GM13977 (cell line): ENCODE measurements at places on chromosomes 11 and 22.

GRCh38 chr22:45866126-45866645 lies 110.8 kb downstream of the WNT7B start:
- DNase-seq: no peak

- no peak for DNase-seq
Observed at GRCh38 chr11:57379732-57380131, 1.2 kb downstream of the PRG3 start.

GRCh38 chr11:535210-535518 lies 212 bp downstream of the HRAS start:
- no peak for DNase-seq

- DNase-seq: no peak
Observed at GRCh38 chr22:37281646-37282384, 493 bp upstream of the CYTH4 start.

DNA sequence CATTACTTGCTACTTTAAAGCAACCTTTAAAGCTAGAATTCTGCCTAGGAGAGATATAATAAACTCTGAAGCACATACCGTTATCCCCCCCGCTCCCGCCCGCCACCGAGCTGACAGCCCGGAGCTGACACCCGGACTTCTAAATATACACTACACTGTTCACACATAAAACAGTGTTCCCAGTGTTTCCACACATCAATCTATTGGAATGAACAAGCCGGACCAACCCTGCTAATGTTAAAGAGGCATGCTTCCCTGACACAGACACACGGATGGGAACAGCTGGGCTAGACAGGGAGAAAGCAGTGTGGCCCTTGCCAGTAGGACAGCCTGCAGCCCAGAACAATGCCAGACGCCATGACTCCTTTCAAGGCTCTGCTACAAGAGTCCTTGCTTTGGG lies 108.4 kb upstream of the CSNK2A3 start:
- no peak for DNase-seq

DNA sequence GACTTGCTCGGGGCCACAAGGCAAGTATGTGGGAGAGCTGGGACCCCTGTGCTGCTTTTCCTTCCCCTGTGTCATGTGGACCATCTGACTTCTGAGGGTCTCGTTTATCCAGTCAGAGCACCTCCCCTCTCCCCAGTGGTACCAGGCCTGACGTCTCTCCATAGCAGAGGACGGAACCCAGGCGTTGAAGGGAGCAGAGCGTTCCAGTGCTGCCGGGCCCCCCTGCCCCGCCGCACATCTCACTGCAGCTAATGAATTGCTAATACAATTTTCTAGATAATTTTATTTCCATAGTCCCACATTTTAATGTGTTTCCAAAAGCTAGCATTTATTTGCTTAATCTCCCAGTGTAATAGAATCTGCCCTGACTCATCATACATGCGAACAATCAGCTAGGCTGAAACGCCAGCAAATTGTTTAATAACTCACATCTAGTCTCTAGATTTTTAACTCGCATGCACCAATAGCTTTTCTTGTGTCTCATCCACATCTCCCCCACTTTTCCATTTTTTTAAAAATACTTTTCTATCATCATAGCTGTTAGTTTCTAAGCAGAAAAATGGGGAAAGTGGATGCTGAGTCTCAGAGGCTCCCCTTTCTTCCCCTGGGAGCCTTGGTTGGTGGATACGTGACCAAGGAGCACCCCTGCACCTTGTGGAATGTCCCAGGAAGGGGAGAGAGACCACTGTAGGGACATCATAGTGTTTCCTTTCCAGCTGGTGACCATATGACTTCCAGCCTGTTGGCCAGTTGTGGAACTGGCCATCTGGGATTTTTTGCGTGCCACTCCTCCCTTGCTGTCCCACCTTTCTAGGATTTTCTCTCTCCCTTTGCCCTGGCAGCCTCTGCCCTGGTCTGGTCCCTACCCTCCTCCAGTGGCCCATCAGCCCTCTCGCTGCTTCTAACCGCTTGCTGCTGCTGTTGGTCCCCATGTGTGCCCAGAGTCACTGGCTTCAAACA lies 58.6 kb upstream of the NNMT start:
- DNase-seq: no peak

DNA sequence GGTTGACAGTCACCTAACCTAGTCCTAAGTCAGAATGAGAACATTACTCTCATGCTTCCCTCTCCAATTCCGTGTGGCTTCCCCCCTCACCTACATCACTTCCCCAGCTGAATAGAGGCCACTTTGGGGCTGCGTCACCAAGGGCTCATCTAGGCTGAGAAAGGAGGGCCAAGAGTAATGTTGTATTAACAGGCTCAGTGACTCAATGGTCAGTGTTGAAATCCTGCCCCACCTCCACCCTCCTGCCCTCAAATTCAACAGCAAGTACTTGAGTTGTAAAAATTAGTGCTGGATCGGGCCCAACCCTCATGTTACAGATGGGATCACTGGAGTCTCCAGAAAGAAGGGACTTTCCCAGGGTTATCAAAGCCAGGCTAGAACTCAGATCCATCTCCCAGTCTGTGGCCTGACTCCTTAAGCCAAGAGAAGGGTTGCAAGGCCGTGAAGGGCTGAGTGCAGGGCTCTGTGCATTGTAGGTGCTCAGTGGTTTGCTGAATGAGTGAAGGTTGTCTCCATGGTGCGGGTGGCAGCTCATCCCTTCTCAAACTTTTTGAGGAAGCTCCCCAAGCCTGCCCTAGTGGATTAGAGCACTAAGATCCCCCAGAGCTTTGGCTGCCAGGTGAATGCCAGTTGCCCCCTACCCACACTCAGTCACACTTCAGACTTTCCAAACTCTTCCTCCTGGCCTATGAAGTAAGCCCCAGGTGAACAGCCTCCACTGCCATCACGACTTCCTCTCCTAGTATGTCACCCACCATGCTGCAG lies 3.2 kb downstream of the DGAT2 start:
- no peak for DNase-seq

GRCh38 chr22:30861131-30861530 lies 107.4 kb downstream of the MORC2 start:
- peak; percentile 6 for DNase-seq

DNA sequence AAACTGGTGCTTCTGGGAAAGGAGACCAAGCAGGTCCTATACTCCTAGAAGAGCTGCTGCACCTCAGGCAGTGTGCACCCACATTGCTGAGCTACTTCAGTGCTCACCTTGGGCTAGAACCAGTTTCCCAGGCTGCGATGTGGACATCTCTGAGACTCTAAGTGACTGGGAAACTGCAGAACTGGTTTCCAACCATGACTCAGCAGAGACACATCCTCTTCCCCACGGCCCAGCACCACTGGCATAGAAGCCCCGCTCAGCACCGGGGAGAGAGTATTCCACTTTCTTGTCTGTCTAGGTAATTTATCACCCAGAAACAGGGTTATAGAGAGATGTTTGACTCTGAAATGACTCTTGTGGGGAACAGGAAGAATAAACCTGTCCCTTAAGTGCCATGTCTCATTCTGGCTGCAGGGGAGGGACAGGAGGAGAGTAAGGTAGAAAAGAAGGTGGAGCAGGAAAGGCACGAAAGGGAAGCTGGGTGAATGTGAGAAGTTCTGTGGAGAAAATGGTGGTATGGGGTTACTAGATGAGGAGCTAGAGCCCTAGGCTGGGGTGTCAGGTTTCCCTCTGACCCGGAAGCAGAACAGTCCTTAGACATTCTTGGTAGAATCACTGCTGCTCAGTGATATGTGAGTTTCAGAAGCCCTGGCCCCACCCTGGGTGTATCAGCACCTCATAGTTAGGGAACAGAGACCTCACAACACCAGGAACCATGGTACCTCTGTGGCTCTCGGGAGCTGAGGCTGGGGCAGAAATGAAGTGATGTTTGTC lies 340.4 kb upstream of the NCAM1 start:
- DNase-seq: no peak

GRCh38 chr22:37701141-37701786 lies 4.4 kb downstream of the TRIOBP start:
- DNase-seq: no peak

DNA sequence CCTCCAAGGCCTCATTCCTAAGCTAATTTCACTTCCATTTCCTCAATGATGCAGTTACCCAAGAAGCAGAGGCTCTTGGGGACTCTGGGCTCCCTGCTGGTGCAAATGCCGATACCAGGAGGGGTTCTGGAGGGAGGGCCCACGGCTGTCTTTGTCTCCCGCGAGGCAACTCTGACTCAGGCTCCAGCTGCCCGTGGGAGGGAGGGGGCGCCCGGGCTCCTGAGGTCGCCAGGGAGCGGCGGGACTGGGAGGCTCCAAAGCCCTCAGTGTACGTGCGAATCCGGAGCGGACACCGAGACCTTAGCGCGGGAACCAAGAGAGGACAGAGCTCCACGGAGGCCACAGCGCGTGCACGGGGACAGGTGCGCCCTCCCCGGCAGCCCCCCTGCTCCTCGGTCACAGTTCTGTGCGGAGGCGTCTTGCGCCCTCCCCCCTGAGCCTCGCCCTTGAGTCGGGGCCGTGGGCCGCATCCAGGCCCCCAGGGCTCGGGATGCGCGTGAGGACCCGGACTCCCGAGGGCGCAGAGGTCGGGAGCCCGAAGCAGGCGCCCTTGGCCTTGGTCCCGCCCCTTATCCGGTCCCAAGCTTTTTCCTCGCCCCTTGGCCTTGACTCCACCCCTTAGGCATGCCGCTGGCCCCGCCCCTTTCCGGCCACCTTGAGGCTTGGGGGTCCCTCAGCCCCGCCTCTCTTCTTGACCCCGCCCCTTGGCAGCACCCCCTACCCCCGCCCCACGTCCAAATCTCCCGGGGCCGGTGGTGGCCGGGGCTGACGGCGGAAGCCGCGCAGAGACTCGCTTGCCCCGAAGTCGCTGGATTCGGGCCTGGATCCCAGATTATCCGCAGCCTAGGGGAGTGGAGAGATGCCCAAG lies 4.7 kb upstream of the SHISA8 start:
- peak; percentile 91 for DNase-seq

- DNase-seq: no peak
Observed at GRCh38 chr22:43293259-43293654, 49.9 kb downstream of the SCUBE1 start.
